Stimulated activated CD4-positive, alpha-beta T cell treated with anti-CD3 and anti-CD28 coated beads, TNF-alpha, amount 100 ng/mL, for 24 hours (primary cell): ENCODE measurements at places on chromosomes 1 and 21.

GRCh38 chr1:33147997-33148314 is 33.9 kb downstream of the TRIM62 start:
- DNase-seq = no peak

DNA sequence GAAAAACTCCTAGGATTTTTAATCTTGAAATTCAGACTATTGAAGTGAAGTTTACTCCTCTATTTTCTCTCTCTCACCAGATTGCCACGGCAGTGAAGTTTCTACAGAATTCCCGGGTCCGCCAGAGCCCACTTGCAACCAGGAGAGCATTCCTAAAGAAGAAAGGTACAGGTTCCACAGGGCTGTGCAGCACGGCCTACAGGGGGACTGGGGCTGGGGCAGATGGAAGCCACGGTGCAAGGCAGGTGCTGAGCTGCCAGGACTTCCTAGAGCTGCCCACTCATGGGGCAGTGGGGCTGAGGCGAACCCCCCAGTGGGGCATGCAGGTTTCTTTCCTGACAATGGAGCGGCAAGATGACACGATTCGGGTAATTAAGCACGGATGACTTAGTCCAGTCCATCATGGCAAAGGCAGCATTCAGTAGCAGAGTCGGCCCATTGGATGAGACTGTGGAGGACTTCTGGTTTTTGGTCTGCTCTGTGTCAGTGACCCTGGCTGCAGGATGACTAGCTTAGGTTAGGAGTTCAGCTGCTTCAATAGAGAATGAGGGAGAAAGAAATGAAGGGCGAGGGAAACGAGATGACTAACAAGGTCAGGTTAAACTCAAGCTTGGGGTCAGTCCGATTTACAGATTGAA is 61.5 kb downstream of the PEX14 start:
- no peak for DNase-seq

- DNase-seq = no peak
Observed at GRCh38 chr1:178633056-178633455, 92.0 kb upstream of the RALGPS2 start.

- no peak for DNase-seq
Observed at GRCh38 chr1:10597492-10598388, 123.0 kb downstream of the PEX14 start.

GRCh38 chr1:153932156-153933131 is 9.7 kb upstream of the GATAD2B start:
- DNase-seq = no peak

GRCh38 chr1:10819198-10819901 is 22.9 kb upstream of the CASZ1 start:
- DNase-seq = no peak

DNA sequence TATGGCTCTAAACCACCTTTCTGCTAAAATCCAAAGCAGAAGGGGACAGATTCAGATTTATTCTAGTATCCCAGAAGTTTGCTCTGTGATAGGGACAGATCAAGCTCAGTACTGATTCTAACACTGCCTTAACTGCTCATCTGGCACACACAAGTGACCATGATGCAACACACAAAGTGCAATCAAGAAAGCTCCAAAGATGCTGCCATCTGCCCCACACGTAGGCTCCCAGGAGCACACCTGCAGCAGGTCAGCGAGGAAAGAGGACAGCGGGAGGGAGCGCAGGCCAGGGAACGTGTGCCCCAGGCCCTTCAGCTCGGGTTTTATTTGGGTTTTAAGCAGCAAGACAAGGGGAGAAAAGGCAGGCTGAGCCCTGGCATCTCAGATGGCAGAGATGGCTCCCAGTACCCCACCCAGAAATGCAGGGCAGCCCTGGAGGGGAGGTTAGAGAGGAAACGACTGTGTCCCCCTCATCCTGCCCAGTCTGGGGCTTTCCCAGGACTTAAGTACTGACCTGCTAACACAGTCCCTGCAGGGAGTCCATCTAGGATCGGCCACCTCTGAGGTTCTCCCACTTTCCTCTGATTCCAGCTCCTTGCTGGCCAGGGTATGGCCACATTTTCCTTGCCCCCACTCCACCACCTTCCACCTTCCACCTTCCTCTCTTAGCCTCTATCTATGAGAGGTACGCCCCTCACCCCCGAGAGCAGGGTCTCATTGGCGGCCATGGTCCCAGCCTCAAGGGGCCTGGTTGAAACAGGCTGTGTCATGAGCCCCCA is 1.2 kb downstream of the TRIM11 start:
- DNase-seq = no peak

DNA sequence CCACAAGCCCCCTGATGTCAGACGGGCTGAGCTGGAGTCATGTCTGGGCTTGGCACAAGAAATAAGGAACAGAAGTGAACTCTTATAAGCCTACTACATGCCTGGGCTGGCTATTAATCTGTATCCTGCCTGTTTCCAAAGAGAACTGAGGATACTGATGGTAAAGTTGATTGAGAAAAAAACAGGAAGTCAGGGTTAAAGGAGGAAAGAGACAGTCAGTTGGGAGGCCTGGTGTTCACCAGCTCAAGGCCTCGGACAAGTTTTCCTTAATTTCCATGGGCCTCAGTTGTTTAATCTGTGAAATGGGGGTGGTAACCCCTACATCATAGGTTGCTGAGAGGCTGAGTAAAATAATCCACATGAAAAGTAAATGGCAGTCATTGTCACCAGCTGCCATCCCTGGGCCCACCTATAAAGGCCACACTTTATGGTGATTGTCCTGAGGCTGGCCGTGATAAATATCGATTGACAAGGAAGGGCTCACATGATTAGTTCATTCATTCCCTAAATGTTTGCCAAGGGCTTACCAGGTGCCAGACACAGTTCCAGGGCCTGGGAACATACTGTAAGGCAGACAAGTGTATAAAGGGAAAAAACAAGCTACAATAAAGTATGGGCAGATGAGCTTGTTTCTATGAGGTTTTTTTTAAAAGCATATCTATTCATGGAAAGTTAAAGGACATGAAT is 2.8 kb downstream of the ALDH4A1 start:
- no peak for DNase-seq

DNA sequence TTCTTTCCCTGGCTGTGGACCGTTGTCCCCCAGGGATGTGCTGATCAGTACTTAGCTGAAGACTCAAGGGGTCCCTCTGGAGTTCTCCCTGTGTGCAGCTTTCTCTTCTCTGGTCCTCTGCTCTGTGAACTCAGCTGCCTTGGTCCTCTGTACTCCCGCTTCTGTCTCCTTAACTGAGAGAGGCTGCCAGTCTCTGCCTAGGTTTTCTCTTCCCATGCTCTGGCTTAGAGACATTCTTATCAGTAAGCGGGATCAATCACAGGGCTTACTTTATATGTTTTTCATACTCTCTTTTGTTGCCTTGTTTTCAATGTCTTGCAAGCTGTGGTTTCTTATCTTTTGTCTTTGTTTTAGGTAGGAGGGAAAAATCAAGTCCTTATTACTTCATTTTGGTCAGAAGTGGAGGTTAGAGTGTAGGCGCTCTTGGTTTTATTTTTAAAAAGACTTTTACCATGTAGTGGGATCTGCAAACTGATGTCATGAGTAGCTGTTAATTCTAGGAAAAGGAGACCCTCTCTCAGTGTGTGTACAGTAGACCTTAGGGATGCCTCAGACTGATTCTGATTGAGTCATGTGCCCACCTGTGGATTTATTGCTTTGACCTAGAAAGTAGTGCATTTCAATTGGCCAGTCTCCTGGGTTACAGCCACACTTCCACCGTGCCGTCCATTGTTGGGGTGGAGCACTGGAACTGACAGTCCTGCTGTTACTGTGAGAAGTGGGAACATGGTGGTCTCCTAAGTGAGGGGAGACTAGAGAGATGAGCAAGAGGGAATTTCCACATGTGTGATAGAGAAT is 46.6 kb downstream of the TTC3 start:
- DNase-seq = no peak

- no peak for DNase-seq
Observed at GRCh38 chr1:97505816-97506215, 415.0 kb downstream of the DPYD start.

- DNase-seq = no peak
Observed at GRCh38 chr1:45973121-45973520, 159.3 kb downstream of the PIK3R3 start.

DNA sequence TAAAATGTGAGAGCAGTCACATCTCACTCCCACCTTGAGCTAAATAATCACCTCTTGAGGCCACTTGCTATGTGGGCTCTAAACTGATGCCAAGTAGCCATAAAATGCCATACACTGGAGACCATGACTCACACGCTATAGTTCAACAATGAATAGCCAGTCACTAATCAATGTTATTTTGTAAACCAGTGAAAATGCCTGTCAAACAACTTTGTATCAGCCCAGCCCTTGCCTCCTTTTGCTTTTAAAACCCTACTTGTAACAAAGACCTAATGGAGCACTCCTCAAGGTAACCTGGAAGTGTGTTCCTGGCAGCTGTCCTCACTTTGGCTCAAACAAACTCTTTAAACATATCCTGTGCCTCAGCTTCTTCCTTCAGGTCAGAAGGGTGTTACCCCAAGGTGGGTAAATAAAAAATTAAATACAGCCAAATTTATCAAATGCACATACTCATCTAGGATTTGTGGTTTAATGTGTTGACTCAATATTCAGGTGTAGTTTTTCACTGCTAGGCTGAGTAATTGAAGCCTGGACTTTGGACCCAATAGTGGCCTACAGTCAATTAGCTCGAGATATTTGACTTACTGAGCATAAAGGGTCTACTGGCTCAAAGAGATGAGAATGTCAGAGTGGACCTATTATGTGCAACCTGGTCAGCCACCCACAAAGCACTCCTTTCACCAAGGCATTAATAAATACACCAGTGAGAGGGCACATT is 154.3 kb downstream of the COQ8A start:
- DNase-seq = no peak

DNA sequence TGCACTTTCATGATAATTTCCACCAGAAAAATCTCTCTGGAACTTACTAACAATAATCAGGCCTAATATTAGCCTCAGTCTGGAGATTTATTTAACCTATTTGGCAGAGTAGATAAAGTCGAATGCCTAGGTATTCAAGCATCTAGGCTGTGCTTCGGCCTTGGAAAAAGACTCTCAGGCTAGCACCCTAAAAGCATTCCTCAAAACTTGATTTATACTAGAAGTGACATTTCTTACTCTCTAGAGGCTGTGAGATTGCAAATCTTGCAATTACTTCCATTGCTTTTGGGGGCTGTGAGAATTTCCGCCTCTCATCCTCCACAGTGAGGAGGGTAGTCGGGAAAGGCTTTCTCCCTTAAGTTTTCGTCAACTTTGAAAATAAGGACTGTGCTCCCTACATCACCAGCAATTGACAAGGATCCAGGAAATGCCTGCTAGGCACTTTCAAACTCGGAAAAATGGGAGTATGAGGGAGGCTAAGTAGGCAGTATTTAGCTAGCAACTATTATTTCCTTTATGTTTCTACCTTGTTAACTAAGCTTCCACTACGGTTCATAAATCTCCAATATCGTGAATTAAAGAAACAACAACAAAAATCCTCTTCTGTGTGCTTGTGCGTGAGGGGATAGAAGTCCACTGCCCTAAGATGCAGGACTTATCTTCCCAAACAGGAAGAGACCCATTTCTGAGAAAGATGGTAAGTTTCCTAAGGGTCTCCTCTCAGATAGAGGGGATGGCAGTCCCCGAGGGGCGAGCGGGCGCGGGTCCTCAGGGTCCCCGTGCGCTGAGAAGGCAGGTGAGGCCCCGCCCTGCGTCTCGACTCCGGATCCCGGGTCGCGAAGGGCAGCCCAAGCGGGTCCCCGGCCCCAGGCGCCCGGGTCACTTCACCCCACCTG is 1.1 kb upstream of the LMO4 start:
- DNase-seq = no peak

- DNase-seq = no peak
Observed at GRCh38 chr1:10529091-10529490, 54.3 kb downstream of the PEX14 start.

GRCh38 chr21:29228306-29228705 is 70.4 kb upstream of the BACH1 start:
- DNase-seq = no peak

GRCh38 chr1:911875-912739 is 11.6 kb upstream of the SAMD11 start:
- DNase-seq = no peak

DNA sequence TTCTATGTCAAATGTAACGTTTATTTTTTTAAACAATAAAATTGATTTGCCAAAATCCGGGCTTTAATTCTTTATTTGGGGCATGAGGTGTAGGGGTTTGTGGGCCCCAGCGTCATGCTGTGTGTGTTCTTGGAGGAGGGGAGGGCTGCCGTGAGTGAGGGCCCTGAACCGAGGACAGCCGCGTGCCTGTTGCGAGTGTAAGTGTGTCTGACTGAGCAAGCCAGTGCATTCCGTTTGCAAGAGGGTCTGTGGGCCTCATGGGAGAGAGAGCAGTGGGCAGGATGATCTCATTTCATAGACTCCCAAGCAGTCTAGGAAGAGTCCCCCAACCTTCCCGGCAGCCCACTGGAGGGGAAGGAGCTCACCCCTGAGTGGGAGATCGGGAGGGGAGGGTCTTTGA is 21.4 kb upstream of the SPSB1 start:
- no peak for DNase-seq

DNA sequence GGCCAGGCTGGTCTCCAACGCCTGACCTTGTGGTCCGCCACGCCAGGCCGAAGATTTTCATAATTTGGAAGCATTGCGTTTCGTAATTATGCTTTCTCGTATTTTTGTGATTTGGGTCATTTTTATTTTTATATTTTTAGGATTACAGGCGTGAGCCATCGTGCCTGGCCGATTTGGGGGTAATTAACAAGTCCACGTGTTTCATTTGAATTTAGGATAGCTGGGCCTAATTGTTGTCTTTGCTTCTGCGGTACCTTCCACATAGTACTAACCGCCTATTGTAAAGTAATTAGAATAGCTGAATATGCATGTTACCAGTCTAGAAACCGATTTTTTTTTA is 1.0 kb downstream of the RCC1 start:
- DNase-seq = no peak

- DNase-seq = no peak
Observed at GRCh38 chr21:17343055-17343454, 169.8 kb upstream of the CXADR start.

- no peak for DNase-seq
Observed at GRCh38 chr1:23696335-23696989, 4.9 kb downstream of the RPL11 start.

DNA sequence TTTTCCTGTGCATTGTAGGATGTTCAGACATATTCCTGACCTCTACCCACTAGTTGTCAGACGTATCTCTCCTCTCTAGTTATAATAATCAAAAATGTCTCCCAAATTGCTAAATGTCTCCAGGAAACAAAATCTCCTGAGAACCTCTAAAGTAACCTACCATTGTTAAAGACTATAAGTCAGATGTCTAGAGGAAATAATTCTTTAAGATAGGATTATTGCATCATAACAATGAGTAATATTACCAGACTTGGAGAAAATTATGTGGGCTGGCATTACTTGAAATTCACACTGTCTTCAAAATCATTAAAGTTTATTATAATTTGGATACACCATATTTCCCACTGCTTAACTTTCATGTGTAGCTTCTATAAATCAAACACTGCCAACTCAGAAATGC is 643.0 kb upstream of the ADGRL2 start:
- no peak for DNase-seq
